ENCODE measurements at places on chromosomes 7 and 10.

DNA sequence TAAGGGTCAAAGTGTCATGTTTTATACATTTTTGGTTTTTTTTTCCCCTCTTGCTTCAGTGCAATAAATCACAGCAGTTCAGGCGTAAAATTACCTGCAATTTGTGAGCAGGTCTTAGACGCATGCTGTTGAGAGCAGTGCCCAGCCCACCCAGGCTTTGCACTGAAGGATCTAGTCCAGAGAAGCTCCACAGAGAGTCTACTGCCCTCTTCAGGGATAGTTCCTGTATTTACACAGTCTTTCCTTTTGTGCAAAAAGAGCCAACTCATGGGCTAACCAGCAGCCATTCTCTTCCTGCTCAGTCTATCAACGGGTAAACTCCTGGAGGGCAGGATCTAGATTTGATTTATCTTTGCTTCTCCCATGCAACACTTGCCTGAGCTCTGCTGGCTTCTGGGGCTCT lies 82.2 kb upstream of the NAMPT start:
- no peak for DNase-seq

- DNase-seq: no peak
These were observed 7.8 kb downstream of the PHYH start for GRCh38 chr10:13291821-13292773.

- no peak for DNase-seq
These were observed 18.4 kb downstream of the GNA12 start for GRCh38 chr7:2825559-2826227.

DNA sequence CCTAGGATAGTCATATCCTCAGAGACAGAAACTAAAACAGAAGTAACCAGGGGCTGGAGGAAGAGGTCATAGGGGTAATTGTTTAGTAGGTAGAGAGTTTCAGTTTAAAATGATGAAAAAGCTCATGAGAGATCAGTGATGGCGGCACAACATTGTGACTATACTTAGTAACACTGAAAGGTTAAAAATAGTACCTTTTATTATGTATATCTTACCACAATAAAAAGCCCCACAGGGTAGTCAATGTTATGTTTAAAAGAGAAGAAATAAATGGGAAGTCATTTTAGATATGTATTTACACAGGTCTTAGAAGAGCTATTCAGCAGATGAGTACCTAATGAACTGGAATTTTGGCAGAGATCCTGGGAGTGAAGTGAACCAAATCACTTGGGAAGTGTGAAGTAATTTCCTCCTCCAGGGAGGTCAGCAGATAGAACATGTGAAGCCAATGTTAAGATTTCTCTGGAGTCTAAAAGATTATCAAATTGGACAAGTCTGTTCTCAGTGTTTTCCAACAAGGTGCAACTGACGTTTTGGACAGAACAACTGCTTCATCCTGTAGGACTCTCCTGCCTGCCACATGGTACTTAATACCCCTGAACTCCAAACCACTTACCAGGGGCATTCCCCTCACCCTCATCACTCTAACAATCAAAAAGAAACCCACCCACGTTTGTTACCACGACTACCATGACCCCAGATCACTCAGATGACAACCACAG lies 6.4 kb downstream of the CDCA7L start:
- DNase-seq: peak; percentile 79

DNA sequence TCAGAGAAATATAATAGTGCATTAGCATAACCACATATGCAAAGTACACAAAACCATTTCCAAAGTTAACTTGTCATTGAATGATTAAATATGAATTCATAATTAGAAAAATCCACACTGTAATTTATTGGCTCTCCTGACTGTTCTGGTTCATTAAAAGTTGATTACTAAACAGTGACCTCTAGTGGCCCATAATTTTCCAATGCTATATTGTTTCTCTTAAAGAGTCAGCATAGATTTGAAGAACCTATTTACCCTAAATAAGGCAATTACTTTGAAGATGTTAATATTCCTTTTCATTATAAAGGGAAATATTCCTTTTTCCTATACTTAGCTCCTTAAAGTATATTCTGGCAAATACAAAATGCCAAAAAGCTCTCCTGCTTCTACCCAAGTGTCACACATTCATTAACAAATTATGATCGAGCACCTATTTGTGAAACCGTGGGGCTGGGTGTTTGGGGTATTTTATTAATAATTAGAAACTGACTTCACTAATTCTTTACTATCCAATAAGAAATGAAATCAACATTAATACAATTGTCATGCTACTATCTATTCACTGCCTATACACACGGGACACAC lies 86.2 kb downstream of the HIBADH start:
- peak; percentile 46 for DNase-seq

DNA sequence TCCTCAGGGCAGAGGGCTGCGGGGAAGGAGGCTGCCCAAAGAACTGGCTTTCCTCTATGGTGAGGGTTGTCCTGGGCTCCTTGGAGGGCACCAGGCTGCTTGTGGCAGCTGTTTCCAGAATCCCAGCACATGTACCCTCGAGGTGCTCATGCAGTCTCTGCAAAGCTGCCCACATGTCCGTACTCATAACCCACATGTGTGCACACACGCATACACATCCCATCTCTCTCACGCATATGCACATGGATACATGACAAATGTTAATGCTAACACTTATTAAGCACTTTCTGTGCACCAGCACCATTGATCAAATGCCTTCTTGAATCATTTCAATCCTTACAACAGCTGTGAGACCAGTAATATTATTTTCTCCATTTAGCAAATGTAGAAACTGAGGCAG lies 36.3 kb upstream of the COMTD1 start:
- no peak for DNase-seq

GRCh38 chr7:151083824-151084160 lies 499 bp upstream of the TMUB1 start:
- no peak for DNase-seq

GRCh38 chr7:139860090-139860775 lies 31.2 kb downstream of the TBXAS1 start:
- no peak for DNase-seq

DNA sequence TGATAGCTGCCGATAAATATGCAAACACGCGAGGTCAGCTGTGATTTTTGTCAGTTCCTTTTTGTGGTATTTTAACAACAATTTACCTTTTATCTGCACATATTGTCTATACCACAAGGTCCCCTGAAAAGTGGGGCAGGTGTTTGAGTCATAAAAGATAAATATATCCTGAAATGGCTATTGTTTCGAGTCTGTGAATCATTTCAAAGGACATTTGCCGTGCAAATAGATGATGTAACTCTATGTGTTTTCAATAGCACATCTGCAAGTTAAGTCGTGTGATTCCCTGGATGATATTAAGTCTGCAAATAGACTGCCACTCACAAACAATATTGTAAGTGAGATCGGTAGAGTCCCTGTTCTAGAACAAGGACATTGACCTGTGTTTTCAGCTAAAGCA lies 193.0 kb upstream of the PITRM1 start:
- DNase-seq: no peak

DNA sequence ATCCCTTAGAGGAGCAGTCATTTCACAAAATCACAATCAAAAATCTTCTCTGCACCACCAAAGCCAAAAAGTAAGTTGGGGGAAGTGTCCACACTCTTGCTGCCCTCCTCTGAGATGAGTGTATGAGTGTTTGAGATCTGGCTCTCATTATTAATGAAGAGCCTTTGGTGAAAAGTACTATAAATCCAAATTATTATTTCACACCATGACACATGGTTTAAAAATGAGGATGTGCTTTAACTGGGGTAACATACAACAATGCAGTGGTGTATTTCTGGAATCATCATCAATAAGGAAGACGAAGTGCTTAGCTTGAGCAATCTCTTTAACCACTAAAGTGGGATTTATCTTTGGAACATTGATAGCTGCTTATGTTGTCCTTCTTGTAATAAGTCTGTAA lies 114.2 kb upstream of the ADAM12 start:
- DNase-seq: no peak

- DNase-seq: no peak
These were observed 13.0 kb downstream of the MXI1 start for GRCh38 chr10:110220398-110220797.

- no peak for DNase-seq
These were observed 65.7 kb upstream of the FZD8 start for GRCh38 chr10:35707642-35708425.

DNA sequence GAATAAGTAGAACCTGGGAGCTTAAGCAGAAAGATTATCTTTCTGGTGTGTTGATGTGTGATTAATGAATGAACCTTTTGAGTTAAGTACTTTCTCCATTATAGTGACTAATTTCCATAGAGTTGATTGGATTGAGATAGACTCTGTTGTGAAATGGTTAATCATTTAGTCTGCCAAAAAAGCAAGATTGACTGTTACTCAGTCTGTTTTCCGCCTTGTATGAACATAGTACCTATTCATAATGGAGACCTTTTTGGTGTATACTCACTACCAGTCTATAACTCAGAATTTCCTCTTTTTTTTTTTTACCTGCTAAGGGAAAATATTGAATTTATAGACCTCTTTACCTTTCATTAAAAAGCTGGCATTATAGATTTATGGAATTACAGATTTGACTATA lies 14.4 kb upstream of the NPVF start:
- DNase-seq: no peak

- no peak for DNase-seq
These were observed 36.9 kb upstream of the SH2D4B start for GRCh38 chr10:80500572-80501380.

- no peak for DNase-seq
These were observed 115.6 kb upstream of the SEM1 start for GRCh38 chr7:96825285-96825684.

DNA sequence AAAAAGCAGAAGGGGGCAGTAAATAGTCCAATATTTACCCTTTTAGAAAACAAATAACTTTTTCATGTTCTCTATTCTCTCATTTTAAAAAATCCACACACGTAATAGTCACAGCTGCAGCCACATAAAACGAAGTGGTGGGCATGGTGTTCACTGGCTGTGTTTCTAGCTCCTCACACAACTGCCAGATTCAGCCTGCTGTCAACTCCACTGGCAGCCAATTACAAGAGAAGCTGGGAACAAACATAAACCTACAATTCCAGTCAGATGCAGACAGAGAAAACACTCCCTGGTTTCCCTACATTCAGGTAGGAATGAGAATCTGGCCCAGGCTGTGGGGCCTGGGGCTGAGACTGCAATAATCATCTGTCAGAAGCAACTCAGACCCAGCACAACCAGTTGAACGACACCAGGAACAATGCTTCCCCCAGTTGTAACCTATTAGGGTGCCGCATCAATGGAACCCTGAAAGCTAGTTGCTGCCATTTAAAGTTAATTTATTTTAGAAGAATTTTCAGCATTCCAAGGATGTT lies 29.1 kb downstream of the ERCC6 start:
- DNase-seq: no peak

DNA sequence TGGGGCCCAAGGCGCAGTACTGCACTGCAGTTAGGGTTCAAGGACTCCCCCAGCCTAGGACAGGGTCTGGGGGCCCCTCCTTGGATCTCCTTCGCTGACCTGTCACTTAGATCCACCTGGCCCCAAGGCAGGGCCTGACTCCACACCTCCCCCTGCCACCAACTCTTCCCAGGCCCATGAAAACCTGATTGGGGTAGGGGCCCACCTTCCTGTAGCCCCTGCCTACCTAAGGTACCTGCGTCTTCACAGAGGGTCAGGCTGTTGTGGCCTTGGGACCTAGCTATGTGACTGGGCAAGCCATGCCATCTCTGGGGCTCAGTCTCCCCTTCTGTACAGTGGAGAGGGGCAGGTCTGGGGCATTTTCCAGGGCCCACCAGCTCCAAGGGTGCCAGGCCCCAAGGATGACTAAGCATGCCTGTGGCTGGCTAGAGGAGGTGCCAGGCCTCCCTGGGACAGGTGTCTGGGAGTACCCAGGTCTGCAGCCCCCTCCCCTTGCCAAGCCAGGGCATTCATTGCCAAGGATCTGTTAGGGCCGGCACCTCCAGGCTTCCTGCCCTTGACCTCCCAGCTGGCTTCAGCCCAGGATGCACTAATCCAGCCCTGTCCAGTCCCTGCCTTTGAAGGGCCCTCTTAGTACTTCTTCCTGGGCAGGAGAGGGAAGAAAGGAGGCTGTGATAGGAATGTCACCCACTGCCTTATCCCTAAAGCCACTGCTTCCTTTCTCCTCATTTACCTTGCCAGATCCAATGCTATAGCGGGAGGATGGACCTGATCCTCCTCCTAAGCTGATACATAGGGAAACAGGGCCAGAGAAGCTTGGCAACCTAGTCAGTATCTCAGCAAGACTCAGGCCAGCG lies 1.3 kb downstream of the LIMK1 start:
- DNase-seq: peak; percentile 59

GRCh38 chr10:96152437-96152836 lies 22.3 kb downstream of the ZNF518A start:
- no peak for DNase-seq

GRCh38 chr10:13371897-13372470 lies 23.9 kb upstream of the SEPHS1 start:
- DNase-seq: peak; percentile 92

DNA sequence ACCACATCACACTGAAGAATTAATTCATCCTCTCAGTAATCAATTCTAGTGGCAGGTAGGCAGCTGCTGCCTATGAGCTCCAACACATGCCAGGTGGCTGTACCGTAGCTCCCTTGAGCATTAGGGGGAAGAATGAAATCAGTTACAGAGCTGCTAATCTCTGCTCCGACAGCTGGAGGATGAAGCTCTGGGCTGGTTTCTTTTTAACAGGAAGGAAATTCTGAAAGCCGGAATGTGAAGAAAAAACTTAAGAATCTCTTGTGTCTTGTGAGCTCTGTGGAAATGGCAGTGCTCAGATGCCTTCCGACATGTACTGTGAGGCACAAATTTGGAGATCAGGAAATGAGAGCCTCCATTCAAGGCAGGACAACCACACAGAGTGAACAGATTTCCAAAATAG lies 2.8 kb upstream of the AHCYL2 start:
- DNase-seq: no peak

- DNase-seq: no peak
These were observed 10.8 kb downstream of the TOMM7 start for GRCh38 chr7:22811746-22812280.

All from astrocyte of the hippocampus (primary cell).